ENCODE measurements at places on chromosomes 1 and 21. TPM values are rescaled to one million over a fixed set of nuclear protein-coding genes. Genes with fewer than 3 reads are reported as not detected.

The CLCA1 gene
- not detected for total RNA-seq

DNA sequence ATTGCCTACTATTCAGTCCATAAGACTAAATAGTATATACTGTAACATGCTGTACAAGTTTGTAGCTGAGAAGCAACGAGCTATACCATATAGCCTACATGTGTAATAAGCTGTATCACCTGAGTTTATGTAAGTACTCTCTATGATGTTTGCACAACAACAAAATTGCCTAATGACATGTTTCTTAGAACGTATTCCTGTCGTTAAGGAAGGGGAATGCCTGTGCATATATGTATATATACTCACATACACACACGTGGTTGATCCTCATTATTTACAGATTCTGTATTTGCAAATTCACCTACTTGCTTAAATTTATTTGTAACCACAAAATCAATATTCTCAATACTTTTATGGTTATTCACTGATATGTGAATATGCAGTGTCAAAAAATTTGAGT lies 215.6 kb downstream of the GPR52 start:
- no peak for DNase-seq

The KLHDC7A gene
- total RNA-seq = under 0.01 TPM

DNA sequence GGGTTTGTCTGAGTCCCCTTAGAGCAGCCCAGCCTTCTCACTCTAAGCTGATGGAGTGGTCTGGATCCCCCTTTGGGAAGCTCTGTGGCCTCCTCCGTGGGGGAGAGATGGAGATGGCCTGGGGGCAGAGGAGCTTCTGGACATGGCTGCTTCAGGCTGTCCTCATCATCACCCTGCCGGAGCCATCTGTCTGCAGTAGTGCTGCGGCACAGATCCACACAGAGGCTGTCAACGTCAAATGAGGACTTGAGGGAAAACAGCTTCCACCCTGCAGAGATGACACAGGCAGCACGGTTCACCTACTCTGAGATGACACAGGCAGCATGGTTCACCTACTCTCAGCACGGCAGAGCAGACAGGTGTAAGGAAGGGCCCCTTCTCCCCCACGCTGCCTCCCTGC lies 134.3 kb downstream of the IGSF21 start:
- no peak for DNase-seq

GRCh38 chr21:23887725-23888306 lies 1719.5 kb downstream of the MRPL39 start:
- no peak for DNase-seq

GRCh38 chr1:108691128-108691941 lies 775 bp upstream of the PRPF38B start:
- peak; percentile 18 for DNase-seq

- no peak for DNase-seq
Measured at GRCh38 chr1:13900583-13900982, 200.6 kb downstream of the PRDM2 start.

- DNase-seq = no peak
Measured at GRCh38 chr1:153429266-153430165, 13.2 kb downstream of the S100A7A start.

DNA sequence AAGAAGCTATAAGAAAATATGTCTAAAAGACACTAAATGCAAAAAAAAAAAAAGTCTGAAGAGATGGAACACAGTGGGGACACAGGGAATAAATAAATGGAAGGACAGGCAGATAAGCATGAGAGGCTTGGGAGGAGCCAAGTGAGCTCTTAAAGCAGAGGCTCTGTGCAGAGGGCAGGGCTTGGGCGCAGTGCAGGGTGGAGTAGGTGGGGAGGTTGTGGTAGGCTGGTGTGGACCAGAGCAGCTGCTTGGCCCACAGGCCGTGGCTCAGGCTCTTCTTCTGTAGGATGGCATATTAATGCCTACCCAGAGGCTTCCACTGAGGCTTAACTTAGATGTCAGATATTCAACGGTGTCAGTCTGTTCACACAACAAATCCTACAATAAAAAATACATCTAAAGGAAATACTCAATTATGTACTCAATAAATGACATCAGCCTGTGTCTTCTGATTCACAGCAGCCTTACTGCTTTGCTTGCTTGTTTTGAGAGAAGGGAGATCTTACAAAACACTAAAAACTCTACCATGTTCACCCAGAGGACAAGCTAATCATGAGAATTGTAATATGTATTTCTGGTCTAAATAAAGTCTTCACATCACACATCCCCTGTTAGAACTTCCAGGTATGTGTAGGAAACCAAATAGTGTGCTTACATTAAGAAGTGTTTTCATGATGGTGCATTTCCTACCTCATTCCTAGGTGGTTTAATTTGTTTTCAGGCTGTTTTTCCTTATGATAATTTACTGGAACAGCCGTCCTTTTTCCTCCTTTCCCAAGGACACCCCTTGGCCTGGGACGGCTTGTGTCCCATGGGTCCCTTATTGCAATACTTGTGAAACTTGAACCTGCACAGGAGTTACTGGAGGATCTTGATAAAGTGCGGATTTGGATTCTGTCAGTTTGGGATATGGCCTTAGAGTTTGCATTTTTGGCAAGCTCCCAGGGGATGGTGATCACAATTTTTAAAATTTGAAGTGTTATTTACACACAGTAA lies 24.9 kb downstream of the DIP2A start:
- no peak for DNase-seq

- no peak for DNase-seq
Measured at GRCh38 chr1:151196292-151196800, 2.0 kb upstream of the PIP5K1A start.

GRCh38 chr21:33055991-33056390 lies 13.9 kb upstream of the OLIG1 start:
- DNase-seq = no peak

GRCh38 chr1:113126207-113126606 lies 53.2 kb downstream of the LRIG2 start:
- DNase-seq = no peak

Data from frontal cortex (tissue), 4 donors.